ENCODE measurements at places on chromosomes 7 and 10.
A peak's percentile ranks its signal among the peaks of the same experiment; 100 is the strongest.

DNA sequence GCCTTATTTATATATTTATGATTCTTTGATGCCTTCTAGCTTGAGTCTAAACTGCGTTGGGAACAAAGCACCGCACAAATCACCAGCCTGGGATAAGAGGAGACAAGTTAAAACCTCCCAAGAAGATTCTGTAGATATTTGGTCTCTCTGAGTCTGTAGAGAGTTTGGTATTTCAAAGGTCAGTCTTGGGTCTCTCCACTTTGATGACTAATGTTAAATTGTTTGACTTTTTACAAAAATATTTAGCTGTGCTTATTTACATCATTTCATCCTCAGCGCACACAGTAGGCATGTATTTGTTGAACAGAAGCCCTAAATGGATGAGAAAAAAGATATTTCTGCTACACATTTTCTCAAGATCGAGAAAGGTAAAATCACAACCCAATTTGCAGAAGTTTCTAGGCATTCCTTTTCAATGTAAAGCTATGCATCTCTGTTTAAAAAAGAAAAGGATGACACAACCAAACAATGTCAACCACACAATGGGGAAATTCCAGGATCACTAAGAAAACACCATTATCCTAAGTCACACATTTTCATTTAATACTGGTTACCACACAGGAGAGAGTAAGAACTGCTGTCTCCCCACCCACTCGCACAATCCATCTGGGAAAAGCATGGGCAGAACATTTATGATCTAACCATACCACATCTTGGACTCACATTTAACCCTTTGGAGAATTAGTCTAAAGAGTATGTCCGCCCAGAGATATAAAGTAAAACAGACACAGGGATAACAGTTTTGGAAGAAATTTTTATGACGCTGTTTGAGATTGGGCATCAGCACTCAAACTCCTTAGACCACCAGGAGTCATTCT lies 4.4 kb downstream of the CDK6 start:
- DNase-seq = peak; percentile 94

GRCh38 chr7:131173145-131173890 lies 154.4 kb upstream of the MKLN1 start:
- no peak for DNase-seq

DNA sequence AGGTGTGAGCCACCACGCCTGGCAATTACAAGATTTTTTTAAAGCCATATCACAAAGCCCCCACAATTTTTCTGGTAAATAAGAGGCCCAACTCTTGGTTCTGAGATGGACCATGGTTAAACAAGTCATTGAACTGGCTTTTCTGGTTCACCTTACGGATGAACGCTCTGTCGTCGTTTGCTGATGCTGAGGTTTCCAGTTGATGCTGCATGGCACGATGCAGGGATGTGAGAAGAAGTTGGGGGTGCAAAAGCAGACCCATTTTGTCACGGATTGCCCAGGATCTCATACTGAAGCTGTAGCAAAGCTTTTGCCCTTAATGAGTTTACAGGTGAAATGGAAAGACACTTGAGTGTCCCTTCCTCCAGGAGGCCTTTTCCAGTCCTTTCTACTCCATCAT lies 2.0 kb upstream of the IL2RA start:
- DNase-seq = no peak

- DNase-seq = no peak
Observed at GRCh38 chr10:76554033-76554408, 1083.6 kb downstream of the KCNMA1 start.

GRCh38 chr10:61486738-61487396 lies 33.7 kb upstream of the TMEM26 start:
- DNase-seq = no peak

GRCh38 chr10:102120991-102121738 lies 997 bp upstream of the LDB1 start:
- peak; percentile 89 for DNase-seq

GRCh38 chr10:29555091-29555745 lies 79.6 kb downstream of the SVIL start:
- peak; percentile 12 for DNase-seq

- DNase-seq = no peak
Observed at GRCh38 chr10:132398566-132398991, 1.6 kb downstream of the PWWP2B start.

DNA sequence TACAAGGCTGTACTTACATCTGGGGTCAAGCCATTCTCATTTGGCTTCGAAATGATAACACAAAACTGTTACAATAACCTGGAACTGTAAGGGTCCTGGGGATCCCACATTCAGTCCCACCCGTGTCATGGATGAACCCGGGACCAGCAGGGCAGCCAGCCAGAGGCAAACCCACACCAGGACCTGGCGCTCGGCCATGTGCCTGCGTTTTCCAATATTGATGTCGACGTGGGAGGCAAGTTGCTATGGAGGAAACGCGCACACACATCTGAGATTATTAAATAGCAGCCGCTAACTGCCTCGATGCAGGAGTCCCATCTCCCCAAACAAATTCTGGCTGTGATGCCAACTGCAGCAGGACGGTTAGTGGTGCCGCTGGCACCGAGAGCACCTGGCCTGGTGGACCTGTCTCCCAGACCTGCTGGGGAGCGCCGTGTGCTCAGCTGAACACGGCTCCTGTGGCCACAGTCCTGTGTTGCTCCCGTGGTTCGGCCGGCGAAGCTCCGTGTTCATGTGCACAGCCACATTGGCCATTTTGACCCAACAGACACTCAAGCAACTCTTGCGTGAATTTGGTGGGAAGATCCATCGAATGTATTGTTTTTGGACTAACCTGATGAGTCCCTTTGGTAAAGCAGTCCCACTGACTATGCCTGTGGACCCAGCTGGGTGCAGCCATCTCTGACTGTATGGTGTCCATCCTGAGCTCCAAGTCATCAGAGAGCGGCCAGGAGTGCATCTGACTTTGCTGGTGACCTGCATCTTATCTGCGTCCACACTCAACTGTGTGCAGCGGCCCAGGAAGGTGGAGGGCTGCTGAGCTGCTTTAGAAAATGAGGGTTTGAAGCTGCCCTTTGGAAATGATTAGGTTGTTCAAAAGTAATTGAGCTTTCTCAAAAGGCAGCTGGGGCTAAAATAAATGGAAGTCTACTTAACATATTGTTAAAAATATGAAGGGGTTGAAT lies 398.2 kb downstream of the DNAJB6 start:
- no peak for DNase-seq

- no peak for DNase-seq
Observed at GRCh38 chr7:108193594-108194498, 63.7 kb upstream of the LAMB4 start.

DNA sequence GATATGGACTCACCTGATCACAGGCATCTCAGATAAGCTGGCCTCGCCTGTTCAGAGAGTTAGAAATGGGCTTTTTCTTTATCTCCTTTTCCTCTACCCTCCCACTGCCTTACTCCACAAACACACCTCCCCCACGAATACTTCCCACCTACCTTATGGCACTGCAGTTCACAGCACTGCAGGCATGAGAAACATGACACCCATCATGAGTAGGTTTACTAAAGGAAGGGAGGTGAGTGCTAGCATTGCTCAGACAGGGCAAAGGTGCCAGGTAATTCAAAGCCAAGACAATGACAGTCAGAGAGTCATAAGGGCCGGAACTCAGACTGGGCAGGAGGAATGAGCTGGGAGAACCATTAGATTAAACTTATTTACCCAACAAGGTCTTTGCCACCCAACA lies 220.6 kb downstream of the FAM107B start:
- no peak for DNase-seq

- DNase-seq = no peak
Observed at GRCh38 chr10:5589011-5589660, 64.4 kb downstream of the CALML3 start.

- no peak for DNase-seq
Observed at GRCh38 chr10:82208726-82209125, 333.7 kb downstream of the NRG3 start.

DNA sequence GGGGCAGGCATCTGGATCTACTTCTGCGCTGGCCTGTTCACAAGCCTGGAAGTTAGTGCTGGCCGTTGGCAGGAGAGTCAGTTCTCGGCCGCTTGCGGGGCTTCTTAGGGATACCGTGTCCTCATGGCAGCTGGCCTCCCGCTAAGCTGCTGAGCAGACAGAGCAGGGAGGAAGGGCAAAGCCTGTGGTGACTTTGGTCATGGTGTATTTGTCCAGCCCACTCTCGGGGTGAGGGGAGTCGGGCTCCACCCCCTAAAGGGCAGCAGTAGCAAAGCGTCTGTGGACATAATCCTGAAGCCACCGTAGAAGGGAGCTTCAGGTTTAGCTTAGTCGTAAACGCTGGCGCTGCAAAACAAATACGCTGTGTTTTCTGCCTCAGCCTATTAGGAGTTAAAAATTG lies 12.2 kb downstream of the UBE3C start:
- peak; percentile 16 for DNase-seq

- peak; percentile 4 for DNase-seq
Observed at GRCh38 chr10:124211921-124212320, 118.5 kb upstream of the CHST15 start.

- DNase-seq = peak; percentile 35
Observed at GRCh38 chr10:99784727-99785441, 2.4 kb downstream of the ABCC2 start.

GRCh38 chr7:69722843-69723242 lies 124.6 kb downstream of the AUTS2 start:
- DNase-seq = no peak

GRCh38 chr10:34584164-34584563 lies 230.9 kb downstream of the PARD3 start:
- DNase-seq = peak; percentile 79

GRCh38 chr7:2336626-2337299 lies 17.9 kb upstream of the EIF3B start:
- no peak for DNase-seq

DNA sequence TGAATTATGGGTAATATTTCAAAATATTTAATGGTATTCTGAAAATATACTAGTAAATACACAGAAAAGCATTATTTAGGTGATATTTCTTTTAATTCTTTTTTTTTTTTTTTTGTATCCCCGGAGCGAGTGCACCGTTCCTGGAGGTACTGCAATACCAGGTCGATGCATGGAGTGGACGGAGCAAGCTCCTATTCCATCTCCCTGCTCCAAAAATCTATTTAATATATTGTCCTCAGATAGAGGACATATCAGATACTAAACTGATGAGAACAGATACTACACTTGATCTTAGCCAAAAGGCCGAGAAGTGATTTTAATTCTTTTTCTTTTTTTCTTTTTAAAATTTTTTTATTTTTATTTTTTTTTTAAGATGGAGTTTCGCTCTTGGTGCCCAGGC lies 10.8 kb downstream of the BTRC start:
- DNase-seq = no peak

DNA sequence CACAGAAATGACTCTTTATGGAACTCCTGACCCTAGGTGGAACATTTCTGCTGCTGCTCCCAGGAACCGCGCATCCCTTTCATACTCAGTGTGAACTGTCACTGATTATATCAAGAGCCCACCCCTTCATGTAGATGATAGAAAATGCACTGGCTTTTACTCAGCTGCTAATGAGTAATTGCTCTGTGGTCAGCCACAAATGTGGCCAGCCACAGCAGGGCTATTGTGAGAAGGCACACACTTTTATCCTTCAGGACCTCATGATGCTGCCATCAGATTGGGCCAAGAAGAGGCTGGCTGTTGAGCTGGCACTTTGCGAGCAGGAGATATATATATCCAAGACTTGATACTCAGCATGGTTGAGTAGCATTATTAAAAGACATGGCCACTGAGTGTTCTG lies 124.7 kb downstream of the CFAP58 start:
- DNase-seq = no peak

- DNase-seq = no peak
Observed at GRCh38 chr7:19701471-19701870, 7.4 kb downstream of the POLR1F start.

DNA sequence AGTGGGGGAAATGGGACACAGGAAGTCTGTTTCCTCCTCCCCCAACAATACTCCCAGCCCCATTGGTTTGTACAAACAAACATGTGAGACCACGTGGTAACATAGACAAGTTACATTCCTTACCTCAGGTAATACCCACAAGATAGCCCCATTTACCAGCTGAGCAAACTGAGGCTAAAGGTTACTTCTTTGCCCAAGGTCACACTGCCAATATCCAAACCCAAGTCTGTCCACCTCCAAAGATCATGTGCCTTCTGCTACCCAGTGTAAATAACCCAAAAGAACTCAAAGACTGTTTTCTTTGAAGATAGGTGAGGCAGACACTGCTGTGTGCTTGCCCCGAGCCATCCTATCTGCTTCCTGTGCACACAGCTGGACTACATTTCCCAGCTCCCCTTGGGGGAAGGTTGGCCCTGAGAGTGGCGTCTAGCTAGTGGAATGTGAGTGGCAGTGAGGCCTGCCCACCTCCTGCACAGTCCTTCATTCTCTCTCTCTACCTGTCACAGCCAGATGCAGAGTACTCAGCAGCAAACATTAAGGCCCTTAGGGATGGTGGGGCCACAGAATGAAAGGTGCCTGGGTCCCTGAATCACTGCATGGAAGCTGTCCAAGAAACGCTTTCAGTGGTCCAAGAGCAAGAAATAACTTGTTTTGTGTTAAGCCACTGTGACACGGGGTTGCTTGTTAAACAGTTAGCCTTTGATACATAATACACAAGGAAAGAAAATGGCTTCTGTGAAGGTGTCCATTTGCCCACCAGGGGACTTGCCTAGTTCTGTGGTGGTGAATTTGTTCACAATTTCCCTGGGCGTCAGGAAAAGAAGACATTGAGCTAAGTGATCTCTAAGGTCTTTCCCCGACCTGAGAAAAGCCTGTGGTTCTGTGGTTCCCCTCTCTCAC lies 257.7 kb upstream of the NFE2L3 start:
- peak; percentile 11 for DNase-seq

GRCh38 chr10:97163181-97163580 lies 22.6 kb downstream of the SLIT1 start:
- DNase-seq = no peak

GRCh38 chr7:133676805-133677370 lies 424.0 kb downstream of the EXOC4 start:
- no peak for DNase-seq

GRCh38 chr7:42880392-42880791 lies 31.5 kb downstream of the C7orf25 start:
- DNase-seq = no peak

Measured in fibroblast of skin of scalp (primary cell).